Lung (tissue), 17 donors: ENCODE measurements at places on chromosomes 2 and 18. TPM values are rescaled to one million over a fixed set of nuclear protein-coding genes. Genes with fewer than 3 reads are reported as not detected.

- peak; percentile 87 for DNase-seq
Measured at GRCh38 chr2:128196471-128196931, 105.5 kb downstream of the UGGT1 start.

The GPR75 gene
- 1.4 TPM for total RNA-seq

GRCh38 chr2:187549951-187550555 is 4.2 kb downstream of the TFPI start:
- DNase-seq, result no peak

- no peak for DNase-seq
Measured at GRCh38 chr2:15049096-15049993, 416.8 kb downstream of the LRATD1 start.

The GPR45 gene
- not detected for total RNA-seq

DNA sequence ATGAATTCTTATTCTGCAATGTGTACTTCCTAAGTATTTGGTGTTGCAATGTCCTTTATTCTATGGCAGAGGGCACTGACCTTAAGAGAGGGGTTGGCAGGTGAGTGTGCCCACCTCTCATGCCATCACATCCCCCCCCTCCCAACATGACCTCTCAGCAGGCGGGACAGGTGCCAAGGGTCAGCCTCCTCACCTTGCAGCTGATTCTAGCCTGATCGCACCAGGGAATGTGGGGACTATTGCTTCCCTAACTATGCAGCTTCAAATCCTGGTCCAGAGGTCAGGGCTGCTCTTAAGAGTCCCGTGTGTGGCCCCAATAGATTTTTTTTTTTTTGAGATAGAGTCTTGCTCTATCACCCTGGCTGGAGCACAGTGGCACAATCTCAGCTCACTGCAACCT is 9.5 kb downstream of the HJURP start:
- no peak for DNase-seq

GRCh38 chr2:54212456-54212855 is 43.6 kb downstream of the TSPYL6 start:
- peak; percentile 57 for DNase-seq

The HOXD12 gene
- not detected for total RNA-seq

GRCh38 chr2:7619203-7619970 is 702.2 kb downstream of the RNF144A start:
- DNase-seq, result no peak

The DPP10 gene
- total RNA-seq, result 5.0 TPM

GRCh38 chr18:74146756-74147155 is 878 bp downstream of the FBXO15 start:
- DNase-seq, result no peak

The TPGS2 gene
- total RNA-seq, result 69.9 TPM

- DNase-seq, result peak; percentile 11
Measured at GRCh38 chr2:139798391-139798790, 1018.2 kb upstream of the NXPH2 start.

DNA sequence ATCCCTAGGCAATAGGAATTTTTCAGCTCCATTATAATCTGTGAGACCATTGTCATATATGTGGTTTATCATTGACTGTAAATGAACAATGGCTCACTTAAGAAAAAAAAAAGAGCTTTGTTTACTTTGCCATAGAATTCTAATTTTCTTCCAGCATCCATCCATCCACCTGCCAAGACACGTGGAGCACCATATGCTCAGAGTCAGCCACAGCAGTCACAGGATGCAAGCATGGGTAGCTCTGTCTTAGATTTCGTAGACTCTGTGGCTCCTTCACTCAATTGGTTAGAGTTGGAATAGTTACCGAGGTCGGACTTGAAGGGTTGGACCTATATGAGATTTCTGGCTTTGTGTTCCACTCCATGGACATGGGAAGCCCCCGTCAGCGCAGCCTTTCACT is 75.6 kb downstream of the COA5 start:
- no peak for DNase-seq

DNA sequence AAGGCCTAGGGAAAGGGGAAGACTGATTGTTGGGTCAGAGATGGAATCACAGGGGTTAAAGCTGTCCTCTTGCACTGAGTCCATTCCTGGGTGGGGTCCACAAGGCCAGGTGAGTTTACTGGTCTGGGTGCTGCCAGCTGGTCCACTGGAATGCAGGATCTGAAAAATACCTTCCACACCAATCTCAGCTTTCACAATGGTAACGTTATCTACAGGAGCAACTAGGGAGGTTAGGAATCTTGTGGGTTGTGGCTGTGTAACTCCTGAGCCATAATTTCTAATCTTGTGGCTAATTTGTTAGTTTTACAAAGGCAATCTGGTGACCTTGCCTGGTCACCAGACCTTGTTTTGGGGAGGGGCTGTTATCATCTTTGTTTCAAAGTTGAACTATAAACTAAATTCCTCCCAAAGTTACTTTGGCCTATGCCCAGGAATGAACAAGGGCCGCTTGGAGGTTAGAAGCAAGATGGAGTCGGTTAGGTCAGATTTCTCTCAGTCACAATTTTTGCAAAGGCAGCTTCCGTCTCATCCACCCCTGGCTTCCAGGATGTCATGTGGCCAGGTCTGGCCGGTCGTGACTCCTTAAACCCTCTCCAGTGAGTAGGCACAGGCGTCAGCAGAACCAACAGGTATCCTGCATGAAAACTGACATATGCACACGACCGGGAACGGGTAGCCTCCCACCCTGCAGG is 123.3 kb upstream of the SH3BP4 start:
- DNase-seq, result no peak

- DNase-seq, result no peak
Measured at GRCh38 chr18:13878857-13879256, 36.5 kb downstream of the MC2R start.

- no peak for DNase-seq
Measured at GRCh38 chr2:144010096-144010836, 509.7 kb downstream of the ZEB2 start.

DNA sequence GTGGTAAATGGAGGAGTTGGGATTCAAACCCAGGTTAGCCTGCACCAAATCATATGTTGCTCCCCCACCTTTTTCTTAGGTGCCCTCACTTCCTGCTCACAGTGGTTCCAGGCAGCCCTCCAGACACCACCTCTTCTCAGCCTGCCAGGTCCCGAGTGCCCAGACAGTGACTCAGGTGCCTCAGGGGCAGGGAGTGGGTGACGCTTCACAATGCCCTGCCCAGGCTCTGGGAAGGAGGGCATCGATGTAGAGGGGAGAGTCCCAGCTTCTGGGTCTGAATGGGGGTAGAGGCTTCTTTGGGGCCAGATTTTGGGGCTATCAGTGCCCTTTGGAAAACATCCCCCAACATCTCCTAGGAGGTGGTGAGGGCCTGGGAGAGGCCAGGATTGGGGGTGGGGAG is 5.2 kb upstream of the DNAJB2 start:
- DNase-seq, result no peak

The BCL11A gene
- 21.1 TPM for total RNA-seq

The GALNT13 gene
- 1.4 TPM for total RNA-seq

GRCh38 chr18:5543773-5544389 is at the start of gene EPB41L3:
TSS of gene EPB41L3 (minus strand) at chr18:5543997. CDS start at chr18:5489183, 54,814 bp downstream.
- peak; percentile 56 for DNase-seq

GRCh38 chr2:100476606-100477005 is 6.3 kb downstream of the NMS start:
- no peak for DNase-seq

DNA sequence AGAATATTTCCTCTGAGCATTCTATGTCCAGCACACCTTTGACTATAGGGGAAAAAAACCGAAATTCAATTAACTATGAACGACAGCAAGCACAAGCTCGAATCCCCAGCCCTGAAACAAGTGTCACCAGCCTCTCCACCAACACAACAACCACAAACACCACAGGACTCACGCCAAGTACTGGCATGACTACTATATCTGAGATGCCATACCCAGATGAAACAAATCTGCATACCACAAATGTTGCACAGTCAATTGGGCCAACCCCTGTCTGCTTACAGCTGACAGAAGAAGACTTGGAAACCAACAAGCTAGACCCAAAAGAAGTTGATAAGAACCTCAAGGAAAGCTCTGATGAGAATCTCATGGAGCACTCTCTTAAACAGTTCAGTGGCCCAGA is 79.4 kb upstream of the FAM117B start:
- no peak for DNase-seq

GRCh38 chr2:127277028-127277427 is 16.9 kb downstream of the ERCC3 start:
- DNase-seq, result no peak

- DNase-seq, result no peak
Measured at GRCh38 chr2:67760995-67761394, 301.8 kb downstream of the C1D start.

- no peak for DNase-seq
Measured at GRCh38 chr18:53254265-53254664, 914.3 kb downstream of the DCC start.

DNA sequence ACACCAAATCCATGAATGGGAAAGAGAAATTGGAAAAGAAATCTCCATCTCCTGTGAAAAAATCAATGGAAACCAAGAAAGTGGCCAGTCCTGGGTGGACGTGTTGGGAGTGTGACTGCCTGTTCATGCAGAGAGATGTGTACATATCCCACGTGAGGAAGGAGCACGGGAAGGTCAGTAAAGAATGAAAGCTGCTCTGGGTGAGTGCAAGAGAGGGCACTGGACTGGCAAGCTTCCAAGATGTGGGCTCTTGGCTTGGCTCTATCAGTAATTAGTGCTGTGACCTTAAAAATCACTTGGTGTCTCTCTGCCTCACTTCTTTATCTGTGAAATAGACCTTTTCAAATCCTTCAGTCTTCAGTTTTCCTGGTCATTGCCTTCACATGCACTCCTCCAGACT is 89.0 kb downstream of the ZNF532 start:
- no peak for DNase-seq

DNA sequence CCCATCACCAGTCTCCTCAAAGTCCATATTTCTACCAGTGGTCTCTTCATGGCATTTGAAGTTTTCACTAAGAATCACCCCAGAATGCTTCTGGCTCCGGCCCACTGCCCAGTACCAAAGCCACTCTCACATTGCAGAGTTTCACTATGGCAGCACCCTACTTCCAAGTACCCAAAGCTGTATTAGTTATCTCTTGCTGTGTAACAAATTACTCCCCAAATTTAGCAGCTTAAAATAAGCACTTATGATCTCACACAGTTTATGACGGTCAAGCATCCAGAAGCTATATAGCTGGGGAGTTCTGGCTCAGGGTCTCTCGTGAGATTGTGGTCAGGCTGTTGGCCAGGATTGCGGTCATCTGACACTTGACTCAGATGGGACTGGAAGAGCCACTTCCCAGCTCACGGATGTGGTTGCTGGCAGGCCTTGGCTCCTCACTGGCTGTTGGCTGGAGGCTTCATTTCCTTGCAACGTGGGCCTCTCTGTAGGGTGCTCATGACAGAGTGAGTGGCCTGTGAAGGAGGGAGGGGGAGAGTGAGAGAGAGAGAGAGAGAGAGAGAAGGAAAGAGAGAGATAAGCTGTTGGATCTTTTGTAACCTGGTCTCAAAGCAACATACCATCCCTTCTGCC is 189.5 kb downstream of the CTIF start:
- DNase-seq, result no peak

DNA sequence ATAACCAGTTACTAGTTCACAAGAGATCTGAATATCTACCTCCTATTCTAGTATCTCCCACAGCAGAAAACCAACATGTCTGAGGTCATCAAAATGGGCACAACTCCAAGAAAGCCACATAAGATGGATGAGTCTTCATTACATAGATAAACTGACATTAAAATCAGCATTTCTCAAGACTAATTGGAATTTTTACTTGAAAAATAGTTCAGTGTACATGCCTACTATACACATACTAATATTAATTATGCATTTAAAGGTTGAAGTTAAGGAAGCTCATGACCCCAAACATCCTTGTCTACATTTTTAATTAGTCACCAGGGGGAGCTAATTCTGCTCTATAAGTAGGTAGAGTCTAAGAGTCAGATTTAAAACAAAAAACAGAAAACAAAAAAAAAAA is 41.9 kb downstream of the ZNF521 start:
- DNase-seq, result no peak

DNA sequence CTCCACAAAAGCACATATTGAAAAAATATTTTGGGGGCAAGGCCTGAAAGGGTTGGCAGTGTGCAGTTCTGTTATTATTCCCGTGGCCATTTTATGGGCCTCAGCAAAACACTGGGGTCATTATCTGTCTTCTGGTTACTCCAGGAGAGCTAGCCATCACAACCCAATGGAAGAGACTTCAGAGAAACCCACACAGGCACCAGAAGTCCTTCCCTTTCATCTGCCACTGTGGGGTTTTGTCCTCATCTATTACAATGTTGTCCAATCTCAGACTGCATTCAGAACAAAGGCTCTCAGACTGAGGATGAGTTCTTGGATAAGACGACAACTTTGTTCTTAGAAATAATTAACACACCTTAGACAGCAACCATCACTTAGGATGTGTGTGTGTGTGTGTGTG is 98.4 kb downstream of the PIEZO2 start:
- DNase-seq, result no peak

GRCh38 chr2:14530506-14530905 is 102.0 kb upstream of the LRATD1 start:
- DNase-seq, result no peak

DNA sequence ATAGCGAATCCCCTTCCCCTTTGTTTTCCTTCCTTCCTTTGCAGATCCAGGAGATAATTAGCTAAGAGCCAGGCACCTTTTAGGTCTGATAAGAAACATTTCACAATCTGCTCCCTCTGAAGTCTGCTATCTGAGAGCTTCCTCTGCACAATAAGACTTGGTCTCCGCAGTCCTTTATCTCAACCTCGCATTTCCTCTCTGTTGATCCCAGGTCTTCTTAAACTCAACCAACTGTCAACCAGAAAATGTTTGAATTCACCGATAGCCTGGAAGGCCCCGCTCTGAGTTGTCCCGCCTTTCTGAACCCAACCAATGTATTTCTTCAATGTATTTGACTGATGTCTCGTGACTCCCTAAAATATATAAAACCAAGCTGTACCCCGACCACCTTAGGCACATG is 78.4 kb upstream of the CTDP1 start:
- no peak for DNase-seq

The SIX3 gene
- total RNA-seq, result 0.06 TPM

DNA sequence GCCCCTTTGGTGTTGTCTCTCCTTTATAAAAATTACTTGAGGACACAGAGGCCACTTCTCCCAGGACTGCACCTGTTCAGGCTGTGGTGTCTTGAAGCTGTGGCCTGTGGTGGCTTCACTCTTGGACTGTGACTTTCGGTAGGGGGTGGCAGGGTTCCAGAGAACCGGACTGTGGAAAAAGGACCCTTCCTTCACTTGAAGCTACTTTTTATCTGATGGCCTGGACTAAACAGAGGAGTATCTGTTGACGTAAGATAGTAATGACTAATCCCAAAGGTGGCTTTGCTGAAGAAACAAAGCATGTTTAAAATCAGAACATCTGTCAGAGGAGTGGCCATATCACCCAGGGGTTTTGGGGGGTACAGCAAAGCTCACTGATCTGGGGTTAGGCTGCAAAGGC is 60.8 kb downstream of the CENPO start:
- no peak for DNase-seq

GRCh38 chr2:21055879-21056790 is 12.3 kb upstream of the APOB start:
- no peak for DNase-seq

GRCh38 chr2:177403838-177404237 is 11.3 kb downstream of the AGPS start:
- no peak for DNase-seq

GRCh38 chr18:28189400-28190239 is 12.7 kb upstream of the CDH2 start:
- peak; percentile 74 for DNase-seq

GRCh38 chr18:78679031-78679430 is 300.6 kb upstream of the SALL3 start:
- DNase-seq, result no peak

GRCh38 chr2:112821682-112822081 is 14.9 kb downstream of the IL1B start:
- no peak for DNase-seq

The DSC3 gene
- 1.3 TPM for total RNA-seq

- DNase-seq, result no peak
Measured at GRCh38 chr18:48049757-48050156, 119.3 kb upstream of the SMAD2 start.
